Femur (tissue), 1 donor: ENCODE measurements at places on chromosomes 7 and 10.

- no peak for DNase-seq
These were observed 44.7 kb upstream of the ZEB1 start for GRCh38 chr10:31274310-31274709.

- DNase-seq = no peak
These were observed 3.2 kb downstream of the LMBR1 start for GRCh38 chr7:156889746-156890145.

DNA sequence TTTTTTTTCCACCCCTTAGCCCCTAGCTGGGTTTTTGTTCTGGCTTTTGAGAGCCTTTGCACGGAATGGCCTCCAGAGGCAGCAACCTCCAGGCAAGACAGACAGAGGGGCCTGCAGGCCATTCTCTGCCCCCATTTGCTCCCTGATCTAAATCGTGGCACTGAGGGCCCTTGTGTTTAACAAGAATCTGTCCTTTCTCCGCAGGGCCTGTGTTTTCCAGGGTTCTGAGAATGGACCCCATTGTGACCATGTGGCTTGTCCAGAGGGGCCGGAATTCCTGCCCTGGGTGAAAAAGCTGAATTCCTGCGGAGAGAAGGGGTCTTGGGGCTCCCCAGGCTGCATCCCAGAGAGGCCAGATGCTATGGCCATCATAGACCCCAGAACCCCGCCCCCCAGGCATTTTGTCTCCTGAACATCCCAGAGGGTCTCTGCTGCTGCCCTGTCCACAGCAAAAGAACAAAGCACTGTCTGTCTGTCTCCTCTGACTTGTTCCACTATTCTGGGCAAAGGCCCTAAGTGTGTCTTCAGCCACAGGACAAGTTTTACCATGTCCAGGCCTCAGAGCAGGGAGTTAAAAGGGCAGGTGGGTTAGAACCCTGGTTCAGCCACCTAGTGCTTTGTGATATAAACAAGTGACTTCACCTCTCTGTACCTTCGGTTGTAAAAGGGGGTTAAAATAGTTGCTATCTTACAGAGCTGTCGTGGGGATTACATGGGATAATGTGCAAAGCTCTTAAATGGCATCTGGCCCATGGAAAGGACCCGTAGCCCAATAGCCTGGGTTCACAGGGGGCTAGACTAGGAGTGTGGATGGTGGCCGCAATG, 155.6 kb downstream of the SH3PXD2A start:
- no peak for DNase-seq

GRCh38 chr10:510415-510881, 179.0 kb downstream of the DIP2C start:
- peak; percentile 69 for DNase-seq

GRCh38 chr10:60604342-60604741, 173.9 kb upstream of the CDK1 start:
- DNase-seq = no peak

DNA sequence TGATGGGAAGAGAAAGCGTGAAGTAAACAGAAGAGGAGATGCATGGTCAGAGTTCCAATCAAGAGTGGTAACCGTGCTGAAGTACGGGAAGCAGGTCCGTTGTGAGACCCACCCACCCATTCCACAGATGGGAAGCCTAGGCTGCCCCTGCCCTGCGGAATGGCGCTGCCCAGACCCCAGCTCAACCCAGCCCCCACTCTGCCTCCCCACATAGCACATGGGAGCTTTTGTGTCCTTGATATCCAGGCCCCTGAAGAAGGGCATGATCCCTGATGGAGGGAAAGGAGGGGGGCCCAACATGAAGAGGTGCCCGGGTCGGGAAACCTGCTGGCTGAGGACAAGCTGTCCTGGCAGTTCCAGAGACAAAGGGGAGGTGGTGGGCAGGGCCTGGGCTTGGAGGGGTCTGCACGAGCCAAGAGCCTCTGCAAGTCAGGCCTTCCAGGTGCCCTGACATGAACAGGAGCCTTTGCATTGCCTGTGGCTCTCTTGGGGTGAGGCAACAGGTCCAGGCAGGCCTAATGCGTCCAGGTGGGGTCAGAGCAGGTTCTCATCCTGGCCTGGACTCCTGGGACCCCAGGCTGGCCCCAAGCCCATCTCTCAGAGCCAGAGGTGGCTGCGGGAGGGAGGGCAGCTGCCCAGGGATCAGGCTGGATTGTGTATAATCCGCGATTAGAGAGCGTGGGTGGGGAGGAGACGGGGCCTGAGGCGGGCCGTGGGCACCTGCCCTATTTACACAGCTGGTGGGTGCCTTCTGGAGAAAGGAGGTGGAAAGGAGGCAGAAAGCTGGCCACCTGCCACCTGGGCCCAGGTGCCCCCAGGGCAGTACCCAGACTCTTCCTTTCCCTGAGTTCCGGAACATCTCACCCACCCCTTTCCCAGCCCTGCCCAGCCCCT, 23.5 kb downstream of the YKT6 start:
- no peak for DNase-seq

- no peak for DNase-seq
These were observed 22.0 kb downstream of the PAX2 start for GRCh38 chr10:100767422-100767775.

DNA sequence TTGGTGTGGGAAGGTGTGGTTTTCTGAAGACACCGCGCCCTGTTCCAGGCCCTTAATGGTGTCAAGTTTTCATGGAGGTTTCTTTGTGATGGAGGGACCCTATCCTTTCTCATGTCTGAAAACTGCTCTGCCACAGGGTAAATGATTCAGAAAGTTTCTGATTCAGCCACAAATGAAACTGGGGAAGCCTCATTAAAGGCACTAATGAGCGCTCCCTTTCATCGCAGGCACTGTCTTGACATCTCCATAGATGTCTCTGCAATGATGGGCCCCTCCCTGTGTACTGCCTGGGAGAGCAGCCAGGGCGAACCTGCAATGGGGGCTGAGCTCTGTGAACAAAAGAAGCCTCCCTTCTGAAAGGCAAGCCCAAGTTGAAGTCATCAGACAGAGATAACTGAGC, 355.3 kb downstream of the PRPF18 start:
- no peak for DNase-seq

- no peak for DNase-seq
These were observed 20.3 kb downstream of the KLF6 start for GRCh38 chr10:3764626-3765112.

DNA sequence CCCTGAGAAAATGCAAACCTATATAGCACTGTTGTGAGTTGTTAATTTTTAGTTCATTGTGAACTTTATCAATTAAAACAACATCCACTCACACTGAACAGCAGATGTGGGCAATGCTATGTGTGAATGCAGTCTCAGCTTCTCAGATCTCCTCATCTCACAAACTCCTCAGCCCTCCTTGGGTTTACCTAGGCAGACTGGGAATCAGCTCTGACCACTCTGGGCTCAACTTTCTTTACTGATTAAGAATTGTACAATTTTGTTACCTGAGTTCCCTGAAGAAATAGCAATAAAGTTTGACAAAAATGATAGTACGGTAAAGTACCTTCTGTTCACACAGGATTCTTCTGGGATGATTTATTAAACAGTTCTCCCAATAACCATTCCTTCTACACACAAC, 124.0 kb downstream of the SRPK2 start:
- DNase-seq = no peak

DNA sequence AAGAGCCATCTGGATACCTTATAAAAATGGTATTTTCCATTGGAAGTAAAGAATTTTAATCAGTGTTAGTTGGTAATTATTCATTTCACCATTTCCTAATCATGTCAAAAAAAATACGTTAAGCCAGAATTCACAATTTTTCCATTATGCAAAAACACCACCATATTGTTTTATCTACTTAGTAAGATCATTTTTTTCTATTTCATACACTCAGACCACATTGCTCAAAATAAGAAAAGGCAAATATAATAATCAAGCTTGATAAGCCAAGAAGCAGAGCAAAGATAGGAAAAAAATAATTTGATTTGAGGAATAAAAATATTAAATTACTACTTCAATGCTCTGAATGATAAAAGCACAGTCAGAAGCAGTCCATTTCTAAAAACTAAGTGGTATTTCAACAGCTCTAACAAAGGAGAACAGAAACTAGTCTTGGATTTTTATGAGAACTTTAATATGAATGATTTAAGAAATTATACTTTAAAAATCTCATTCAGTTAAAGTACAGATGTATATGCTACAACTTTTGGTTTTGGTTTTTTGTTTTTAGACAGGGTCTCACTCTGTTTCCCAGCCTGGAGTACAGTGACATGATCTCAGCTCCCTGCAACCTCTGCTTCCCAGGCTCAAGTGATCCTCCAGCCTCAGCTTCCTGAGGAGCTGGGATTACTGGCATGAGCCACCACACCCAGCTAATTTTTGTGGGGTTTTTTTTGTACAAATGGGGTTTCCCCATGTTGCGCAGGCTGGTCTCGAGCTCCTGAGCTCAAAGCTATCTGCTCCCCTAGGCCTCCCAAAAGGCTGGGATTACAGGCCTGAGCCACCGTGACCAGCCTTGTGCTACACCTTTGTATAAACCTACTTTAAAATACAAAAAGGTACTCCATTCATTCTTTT, 46.6 kb downstream of the LRRN3 start:
- DNase-seq = no peak

DNA sequence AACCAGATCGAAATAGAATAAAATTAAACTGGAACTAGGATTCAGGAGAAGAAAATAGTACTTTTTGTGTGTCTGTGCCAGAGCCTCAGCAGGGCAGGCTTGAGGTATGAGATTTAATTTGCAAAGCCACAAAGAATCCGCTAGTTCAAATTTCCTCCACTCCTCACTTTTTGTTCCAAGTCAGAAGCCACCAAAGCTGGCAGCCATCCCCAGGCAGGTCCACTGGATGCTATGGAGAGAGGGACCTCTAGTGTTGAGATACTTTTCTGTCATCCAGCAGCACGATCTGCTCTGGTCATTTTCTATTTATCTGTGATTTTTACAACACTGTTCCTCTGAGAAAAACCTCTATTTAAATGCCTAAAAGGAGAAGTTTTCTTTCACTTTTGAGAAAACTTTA, 147.9 kb upstream of the FRMD4A start:
- peak; percentile 91 for DNase-seq

GRCh38 chr7:24879291-24879690, 100.7 kb downstream of the OSBPL3 start:
- no peak for DNase-seq

DNA sequence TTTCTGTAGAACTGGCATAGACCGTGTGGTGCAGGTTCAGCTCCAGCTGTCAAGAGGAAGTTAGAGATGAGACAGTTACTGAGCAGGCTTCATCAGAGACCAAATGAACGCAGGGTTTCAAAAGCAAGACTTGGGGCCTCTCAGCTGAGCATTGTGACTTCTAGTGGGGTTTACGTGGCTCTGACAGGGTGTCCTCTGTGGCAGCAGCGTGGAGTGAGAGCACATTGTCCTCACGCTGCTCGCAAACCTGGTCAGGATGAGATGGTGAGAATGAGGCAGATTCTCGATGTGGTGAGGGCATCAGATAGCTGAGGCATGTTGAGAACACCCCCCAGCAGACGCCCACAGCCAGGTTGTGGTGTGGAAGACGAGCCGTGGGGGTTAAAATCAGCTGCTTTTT, 126.0 kb downstream of the DNAJB6 start:
- no peak for DNase-seq

GRCh38 chr10:11183015-11183414, 165.3 kb downstream of the CELF2 start:
- DNase-seq = no peak

GRCh38 chr10:62087329-62087728, 181.3 kb downstream of the RTKN2 start:
- no peak for DNase-seq

- DNase-seq = peak; percentile 8
These were observed 119.4 kb downstream of the VIPR2 start for GRCh38 chr7:159025161-159025779.

DNA sequence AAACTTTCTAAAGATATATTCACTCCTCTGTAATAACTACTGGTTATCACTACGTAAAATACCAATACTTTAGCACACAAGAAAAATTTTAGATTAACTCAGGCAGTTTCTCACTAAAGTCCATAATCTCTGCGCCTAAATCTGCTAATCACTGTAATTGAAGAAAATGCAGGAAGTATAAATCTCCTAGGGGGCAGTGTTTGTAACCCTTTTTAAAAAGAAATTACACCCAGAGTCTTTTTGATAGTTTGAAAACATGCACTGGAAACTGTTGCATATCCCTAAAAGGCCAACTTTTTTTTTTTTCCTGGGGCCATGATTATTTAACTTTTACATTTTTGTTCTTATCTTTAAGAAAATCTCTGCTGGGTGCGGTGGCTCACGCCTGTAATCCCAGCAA, 209.6 kb downstream of the KIAA1217 start:
- no peak for DNase-seq

GRCh38 chr10:45353186-45353585, 20.8 kb upstream of the ALOX5 start:
- DNase-seq = no peak

DNA sequence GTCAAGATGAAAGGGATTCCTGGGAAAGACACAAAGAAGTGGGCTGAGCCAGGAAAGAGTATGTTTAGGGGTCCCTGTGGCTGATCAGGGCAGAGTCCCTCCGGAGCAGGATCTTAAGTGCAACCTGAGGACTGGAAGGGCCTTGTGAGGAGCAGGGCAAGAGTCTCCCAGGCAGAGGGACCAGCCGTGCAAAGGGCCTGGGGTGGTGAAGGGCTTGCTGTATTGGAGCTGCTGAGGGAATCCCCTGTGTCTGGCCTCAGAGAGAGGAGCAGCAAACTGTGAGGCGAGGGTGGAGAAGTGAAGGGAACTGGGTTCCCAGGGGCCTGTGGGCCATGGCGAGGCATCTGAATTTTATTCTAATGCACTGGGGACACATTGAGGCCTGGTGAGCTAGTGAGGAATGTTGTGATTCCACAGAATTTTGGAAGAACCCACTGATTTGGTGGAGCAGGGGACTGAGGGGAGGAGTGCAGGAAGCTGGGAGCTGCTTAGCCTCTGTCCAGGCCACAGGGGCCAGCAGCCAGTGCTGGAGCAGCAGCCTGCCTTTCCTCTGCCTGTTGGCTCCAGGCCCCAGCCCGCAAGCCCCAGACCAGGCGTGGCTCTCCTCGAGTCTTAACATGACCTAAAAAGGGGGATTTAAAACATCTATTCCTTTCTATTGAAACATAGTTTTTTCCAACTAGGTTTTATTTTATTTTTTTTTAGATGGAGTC, 138.4 kb upstream of the IGFBP3 start:
- DNase-seq = peak; percentile 80
